ENCODE measurements at places on chromosomes 3 and 15.
A peak's percentile ranks its signal among the peaks of the same experiment; 100 is the strongest.

- no peak for DNase-seq
Observed at GRCh38 chr15:77507143-77507897, 86.6 kb downstream of the HMG20A start.

GRCh38 chr15:77497942-77498361 is 77.3 kb downstream of the HMG20A start:
- no peak for DNase-seq

- DNase-seq = no peak
Observed at GRCh38 chr3:112611752-112612515, 29.0 kb downstream of the CCDC80 start.

DNA sequence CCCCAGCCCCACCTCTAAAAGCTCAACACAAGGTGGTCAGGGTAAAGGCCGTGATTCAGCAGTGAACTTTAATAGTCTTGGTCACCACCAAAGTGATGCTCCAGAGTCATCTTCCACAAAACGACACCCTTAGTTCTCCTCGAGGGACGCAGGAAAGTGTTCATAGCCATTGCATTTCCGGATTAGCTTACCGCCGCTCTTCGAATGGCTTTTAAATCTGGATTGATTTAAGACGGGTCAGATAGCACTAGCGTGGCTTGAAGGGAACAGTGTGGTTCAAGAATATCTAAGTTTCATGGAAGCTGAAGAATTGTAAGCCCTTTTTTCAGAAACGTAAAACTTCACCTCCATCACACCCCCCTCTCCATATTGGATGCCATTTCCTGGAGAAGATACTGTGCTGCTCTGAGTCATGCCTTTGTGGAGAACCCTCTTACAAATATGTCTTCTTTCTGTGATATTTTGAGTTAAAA is 829 bp downstream of the RNF7 start:
- DNase-seq = no peak

- DNase-seq = no peak
Observed at GRCh38 chr15:81948751-81949150, 97.1 kb downstream of the MEX3B start.

GRCh38 chr3:65777050-65777449 is 261.7 kb downstream of the MAGI1 start:
- no peak for DNase-seq

- no peak for DNase-seq
Observed at GRCh38 chr3:141909408-141909807, 33.0 kb downstream of the ATP1B3 start.

DNA sequence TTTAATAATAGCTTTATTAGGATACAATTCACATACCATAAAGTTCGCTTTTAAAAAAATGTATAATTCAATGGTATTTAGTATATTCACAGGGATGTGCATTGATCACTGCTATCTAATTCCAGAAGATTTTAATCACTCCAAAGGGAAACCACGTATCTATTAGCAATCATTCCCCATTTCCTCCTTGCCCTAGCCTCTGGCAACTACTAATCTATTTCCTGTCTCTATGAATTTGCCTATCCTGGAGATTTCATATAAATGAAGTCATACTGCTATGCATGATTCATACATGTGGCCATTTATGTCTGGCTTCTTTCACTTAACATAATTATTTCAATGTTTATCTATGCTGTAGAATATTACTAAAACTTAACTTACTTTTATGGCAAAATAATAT is 32.0 kb upstream of the CASR start:
- no peak for DNase-seq

DNA sequence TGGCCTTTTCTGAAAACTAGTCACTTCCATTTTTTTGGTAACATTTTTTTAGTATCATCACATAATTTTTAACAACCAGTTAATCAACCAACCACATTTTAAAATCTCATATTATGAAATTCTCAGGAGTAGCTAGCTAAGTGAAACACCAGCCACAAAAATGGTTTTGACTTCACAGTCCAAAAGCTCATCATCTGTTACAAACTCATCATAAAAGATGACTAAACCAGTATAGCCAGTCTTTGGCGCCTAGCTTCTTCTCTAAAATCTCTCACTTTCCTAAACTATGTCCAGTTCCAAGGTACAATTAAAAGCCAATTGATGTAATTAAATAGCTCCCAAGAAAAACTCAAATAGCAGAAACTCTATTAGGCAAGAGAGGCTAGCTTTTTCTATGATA is 88.2 kb upstream of the ZNF385D start:
- no peak for DNase-seq

- no peak for DNase-seq
Observed at GRCh38 chr3:80993241-80993945, 768.1 kb downstream of the GBE1 start.

DNA sequence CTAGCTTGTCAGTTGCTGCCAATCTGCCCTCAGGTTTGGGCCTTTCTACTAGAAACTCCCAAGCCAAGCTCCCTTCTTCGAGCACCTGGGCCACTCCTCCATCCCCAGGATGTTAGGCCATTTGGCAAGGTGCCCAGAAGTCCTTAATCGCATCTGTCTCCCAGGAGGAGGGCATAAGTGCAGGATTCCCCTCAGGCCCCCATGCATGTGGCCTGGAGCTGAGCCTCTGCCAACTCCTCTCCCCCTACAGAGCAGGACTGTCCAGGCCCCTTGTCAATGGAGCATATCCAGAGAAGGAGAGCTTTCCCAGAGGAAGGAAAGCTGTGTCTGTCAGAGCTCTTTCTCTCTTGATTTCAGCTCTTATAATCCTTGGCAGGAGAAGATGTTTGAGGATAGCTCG is 182.6 kb upstream of the ROPN1 start:
- DNase-seq = no peak

DNA sequence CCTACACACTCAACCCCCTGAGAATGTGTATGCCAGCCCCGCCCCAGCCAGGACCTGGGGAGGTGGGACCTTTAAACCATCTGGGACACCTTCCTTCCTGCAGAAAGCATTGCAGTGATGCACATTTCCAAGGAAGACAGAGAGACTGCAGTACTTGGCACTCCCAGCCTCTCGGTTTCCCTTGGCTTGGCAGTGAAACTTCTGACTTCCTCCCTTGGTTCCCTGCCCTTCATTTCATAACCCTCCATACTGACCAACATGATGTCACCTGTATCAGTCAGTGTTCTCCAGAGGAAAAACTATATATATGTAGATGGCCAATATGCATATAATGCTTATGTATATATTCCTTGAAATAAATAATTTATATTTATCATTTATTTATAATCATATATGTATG is 103.2 kb downstream of the SST start:
- no peak for DNase-seq

- DNase-seq = no peak
Observed at GRCh38 chr3:119628390-119628789, 30.7 kb downstream of the PLA1A start.

DNA sequence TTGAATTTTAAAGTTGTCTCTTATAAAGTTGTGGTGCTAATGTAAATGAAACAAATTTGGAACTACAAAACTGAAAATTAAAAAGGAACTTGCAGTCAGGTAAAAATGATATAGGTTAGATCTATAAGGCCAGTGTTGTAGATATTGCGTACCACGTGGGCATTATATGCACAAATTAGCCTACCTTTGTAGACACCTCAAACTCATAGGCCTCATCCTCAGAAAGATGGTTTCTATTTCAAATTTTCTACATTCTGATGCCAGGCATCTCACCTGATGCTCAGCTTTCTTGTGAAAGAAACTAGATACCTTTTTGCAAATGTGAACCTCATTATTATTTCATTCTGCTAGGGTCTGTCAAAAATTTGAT is 25.6 kb downstream of the TMEM207 start:
- DNase-seq = no peak

DNA sequence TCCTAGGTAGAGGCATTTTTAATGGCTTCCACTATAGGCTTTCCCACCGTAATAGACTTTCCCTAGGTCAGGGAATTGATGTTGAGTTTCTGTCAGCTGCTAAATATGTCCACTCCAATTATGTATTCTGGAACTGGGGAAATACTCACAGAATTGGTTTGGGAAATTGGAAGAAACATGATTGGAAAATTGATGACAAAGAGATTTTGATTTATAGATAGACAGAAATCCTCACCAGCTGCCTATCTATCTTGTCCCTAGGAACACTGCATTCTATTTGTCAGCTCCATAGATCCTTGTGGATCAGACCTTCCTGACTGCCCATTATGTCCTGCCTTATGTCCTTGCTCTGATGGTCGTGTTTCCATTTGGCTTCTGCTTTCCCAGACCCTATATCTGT is 75.6 kb upstream of the TNIK start:
- DNase-seq = no peak

DNA sequence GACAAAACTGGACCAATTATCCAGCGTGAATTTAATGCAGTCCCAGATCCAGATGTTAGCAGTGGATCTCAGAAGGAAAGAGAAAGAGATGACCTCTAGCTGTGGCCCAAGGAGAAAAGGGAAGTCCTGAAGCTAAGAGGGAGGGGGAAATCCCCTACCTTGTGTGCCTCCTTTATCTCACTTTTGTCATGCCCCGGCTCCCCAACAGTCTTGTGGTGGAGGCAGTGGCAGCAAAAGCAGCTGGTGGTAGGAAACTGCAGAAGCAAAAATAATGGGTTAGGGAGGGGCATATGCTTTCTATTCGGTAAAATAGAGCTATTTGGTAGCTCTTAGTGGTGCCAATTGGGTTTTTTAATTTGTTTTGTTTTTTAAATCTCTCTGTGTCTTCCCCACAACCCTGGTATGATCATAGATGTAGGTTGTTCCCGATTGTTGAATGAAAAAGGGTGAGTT is 56.5 kb downstream of the MCTP2 start:
- peak; percentile 27 for DNase-seq

GRCh38 chr3:4270720-4271119 is 32.4 kb upstream of the SETMAR start:
- no peak for DNase-seq

DNA sequence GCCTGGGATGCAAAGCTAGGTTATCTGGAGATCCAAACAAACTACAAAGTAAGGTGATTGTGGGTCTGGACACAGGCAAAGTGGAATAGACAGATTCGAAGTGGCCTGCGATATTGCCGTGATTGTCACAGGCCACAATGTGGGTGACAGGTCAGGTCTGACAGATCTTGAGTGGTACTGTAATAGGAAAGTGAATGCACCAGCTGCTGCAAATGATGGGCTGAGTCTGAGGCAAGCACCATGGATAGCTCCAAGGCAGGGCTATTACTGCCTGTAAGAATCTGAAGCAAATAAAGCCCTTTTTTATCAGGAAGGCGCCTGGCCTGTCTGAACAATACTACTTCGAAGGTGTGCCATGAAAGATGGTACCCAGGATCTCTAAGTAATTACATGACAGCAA is 10.0 kb downstream of the ARMC8 start:
- DNase-seq = no peak

DNA sequence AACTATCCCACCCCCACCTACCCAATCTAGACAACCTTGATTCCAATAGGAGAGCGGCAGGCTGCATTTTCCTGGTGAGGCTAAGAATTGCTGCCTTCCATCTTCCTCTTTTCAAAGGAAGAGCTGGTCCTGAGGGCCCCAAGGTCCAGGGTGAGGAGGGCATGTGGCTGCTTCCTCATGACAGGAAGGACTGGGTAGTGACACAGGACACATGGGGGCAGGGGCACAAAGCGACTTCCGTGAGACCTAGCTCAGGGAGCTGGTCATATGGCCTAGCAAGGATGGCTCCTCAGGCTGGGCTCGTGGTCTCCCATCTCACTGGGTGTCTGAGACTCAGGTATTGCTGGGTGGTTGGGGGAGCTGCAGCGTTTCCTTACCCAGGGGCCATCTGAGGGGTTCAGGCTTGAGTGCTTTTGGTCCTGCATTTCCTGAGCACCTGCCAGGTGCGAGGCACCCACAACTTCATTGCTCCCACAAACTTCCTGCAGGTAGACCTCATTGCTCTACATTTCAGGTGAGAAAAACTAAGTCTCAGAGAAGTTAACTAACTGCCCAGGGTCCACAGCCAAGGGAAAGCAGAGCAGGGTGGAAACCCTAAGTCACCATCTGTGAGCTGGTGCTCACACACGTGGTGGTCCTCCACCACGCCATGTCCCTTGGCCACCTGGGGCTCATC is 160.0 kb upstream of the TLE3 start:
- DNase-seq = no peak

DNA sequence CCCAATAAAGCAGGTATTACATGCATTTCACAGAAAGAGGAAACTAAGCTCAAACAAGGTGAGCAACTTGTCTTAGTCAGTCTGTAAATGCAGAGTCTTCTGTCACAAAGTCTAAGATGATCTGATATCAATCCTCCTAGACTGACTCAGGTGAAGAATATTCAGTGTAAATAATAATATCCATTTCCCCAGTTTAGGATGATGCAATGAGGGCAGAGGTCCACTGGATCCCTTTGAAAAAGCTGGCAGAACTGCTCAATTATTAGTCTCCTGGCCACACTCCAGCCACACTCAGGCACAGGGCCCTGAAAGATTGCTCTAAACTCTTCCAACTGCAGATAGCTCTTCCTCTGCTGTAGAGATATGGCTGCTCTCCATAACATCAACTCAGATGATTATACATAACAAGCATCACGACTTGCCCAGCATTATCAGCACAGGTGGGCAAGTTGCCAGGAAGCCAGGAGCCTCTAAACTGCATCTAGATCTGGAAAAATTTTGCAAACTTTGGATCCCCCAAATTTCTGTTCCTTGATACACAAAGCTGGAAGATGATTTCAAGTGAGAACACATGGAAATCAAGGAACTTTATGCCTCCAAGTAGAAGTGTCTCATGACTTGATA is 129.8 kb upstream of the CPNE4 start:
- DNase-seq = no peak

DNA sequence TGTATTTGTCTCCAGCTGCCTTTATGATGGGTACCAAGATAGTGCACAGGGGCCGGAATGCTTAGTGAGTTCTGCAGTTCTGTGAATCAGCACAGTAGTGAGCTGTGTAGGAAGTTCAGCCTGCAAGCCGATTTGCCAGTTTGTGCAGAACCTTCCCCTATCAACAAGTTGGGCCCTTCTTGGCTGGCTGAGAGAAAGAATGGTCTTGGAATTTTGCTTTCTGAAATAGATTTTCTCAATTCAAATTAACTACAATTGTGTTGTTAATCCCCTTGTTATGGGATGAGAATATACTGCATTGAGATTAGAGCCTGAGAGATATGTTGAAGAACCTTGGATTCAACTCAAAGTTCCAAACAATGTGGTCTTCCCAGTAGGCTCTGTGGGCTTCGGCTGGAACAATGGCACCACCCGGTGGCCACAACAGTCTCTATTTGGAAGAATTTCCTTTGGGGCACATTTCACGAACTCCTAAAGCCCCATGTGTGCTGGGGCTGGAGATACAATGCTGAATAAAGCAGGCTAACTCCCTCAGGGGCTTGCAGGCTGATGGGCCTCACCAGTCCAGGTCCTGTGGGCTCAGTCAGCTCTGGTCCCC is 59.1 kb downstream of the TRIM42 start:
- no peak for DNase-seq

Measured in GF-D8 (cell line).